ENCODE measurements at places on chromosomes 13 and 19.
A peak's percentile ranks its signal among the peaks of the same experiment; 100 is the strongest.

DNA sequence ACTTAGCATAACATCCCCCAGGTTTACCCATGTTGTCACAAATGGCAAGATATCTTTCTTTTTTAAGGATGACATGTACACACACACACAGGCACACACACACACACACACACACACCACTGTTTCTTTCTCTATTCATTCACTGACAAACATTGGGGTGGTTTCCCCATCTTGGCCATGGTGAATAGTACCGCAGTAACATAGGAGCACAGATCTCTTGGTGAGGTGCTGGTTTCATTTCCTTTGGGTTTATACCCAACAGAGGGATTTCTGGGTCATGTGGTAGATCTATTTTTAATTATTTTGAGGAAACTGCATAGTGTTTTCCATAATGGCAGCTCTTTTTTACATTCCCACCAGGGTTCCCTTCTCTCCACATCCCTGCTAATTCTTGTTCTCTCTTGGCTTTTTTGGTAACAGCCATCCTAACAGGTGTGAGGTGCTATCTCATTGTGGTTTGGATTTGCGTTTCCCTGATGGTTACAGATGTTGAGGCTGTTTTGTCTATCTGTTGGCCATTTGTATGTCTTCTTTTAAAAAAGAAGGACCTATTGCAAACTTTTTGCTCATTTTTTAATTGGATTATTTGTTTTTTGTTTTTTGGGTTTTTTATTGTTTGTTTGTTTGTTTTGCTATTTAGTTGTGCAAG is 251.7 kb upstream of the IRS2 start:
- no peak for DNase-seq

DNA sequence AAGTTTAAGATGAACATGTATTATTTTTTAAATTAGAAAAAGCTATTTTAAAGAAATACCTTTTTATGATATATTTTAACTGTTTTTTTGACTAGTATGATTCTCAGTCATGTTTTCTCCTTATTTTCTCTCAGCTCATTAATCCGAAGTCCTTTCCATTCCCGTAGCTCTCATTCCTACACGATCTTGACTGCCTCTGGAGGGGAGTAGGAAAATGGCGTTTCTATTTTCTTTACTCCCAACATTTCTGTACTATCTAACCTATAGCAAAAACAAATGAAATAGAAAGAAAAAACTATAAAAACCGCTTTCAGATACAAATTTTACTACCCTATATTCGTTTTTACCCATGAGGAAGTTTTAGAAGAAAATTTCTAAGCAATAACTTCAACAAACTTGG is 343.8 kb downstream of the RBM26 start:
- no peak for DNase-seq

GRCh38 chr19:55261671-55262126 is 2.9 kb upstream of the PPP6R1 start:
- no peak for DNase-seq

- no peak for DNase-seq
Measured at GRCh38 chr13:28306325-28306724, 168.0 kb downstream of the PAN3 start.

DNA sequence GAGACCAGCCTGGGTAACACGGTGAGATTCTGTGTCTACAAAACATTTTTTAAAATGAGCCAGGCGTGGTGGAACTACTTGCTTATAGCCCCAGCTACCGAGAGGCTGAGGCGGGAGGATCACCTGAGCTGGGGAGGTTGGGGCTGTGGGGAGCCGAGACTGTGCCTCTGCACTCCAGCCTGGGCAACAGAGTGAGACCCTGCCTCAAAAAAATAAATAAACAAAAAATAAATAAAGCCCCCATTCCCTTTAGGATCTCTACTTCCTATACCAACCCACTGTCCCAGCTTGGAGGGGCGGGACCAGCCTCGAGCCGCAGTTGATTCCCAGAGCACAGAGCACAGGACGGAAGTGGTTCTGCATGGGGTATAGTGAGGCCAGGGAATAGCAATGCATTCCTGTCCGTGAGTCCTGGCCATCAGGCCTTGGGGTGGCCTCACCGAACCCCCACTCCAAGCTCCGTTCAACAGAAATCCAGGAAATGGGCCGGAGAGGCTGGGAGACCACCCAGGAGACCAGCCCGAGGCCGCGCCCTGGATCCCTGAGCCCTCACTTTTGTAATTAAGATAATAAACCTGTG is 4.9 kb upstream of the PTBP1 start:
- no peak for DNase-seq

- DNase-seq: no peak
Measured at GRCh38 chr13:40060296-40061007, 405.0 kb downstream of the COG6 start.

GRCh38 chr19:42422901-42423461 is 4.2 kb downstream of the LIPE start:
- DNase-seq: peak; percentile 74

DNA sequence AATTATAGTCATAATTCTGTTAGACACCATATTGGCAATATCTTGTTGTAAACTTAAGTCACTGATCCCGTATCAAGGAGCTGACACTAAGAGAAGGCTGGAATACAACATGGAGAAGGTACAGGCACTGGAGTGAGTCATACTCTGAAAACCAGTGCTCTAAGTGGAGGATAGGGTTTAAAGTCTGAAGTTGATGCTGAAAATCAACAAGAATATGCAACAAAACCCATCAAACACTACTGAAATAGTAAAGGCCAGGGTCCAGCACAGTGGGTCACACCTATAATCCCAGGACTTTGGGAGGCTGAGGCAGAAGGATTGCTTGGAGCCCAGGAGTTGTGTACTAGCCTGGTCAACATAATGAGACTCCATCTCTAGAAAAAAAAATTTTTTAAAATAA is 73.2 kb upstream of the KLF5 start:
- DNase-seq: no peak

DNA sequence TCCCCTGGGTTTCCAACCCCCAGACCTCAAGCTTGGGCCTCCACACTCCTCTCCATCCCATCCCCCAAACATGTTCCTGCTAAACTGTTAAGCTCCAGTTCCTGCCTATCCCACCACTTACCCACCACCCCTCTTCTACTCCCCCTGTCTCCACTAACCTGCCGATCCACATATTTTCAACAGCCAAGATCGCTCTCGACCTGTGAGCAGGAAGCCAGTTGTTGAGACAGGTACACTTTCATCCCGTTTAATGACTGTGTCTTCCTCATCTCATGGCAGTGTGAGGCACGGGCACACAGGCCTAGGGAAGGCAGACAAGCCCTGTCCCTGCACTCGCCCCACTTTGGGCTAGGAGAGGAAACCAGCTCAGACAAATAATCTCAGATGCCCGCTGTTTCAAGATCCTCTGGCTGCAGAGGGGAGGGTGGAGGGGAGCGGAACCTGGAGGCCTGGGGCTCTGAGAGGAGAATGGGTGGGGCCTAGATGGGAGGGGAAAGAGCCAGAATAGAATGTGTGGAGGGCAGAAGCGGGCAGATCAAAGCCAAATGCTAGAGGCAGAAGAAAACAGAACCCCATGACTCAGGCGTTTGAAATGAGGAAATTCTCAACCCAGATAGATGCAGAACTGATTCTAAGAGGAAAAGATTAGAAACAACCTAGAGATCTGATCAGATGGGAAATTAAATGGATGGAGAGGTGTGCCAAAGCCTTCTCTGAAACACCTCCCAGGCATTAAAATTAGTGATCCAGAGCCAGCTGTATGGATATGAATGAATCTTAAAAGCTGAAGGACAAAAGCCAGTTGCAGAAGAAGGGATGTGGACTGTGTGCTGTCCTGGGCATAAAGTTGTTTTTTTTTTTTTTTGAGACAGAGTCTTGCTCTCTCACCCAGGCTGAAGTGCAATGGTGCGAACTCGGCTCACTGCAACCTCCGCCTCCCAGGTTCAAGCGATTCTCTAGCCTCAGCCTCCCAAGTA is 16.9 kb upstream of the CYP2S1 start:
- no peak for DNase-seq

DNA sequence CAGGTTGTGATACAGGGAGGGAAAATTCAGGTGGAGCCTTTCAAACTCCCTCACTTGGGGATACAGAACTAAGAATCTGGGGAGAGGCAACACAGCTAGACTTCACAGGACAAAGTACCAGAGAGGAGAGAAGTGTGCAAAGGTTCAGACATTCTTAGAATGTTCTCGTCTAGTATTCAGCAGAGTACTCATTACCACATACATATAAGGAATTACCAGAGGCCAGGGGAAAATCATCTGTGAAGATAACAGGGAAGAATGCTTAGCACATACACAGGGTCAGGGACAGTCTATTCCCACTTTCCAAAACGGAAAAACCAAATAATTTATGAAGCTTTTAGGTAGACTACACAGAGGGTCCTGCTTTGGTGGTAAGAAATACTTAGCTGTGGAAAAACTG is 58.1 kb downstream of the TRPC4 start:
- no peak for DNase-seq

DNA sequence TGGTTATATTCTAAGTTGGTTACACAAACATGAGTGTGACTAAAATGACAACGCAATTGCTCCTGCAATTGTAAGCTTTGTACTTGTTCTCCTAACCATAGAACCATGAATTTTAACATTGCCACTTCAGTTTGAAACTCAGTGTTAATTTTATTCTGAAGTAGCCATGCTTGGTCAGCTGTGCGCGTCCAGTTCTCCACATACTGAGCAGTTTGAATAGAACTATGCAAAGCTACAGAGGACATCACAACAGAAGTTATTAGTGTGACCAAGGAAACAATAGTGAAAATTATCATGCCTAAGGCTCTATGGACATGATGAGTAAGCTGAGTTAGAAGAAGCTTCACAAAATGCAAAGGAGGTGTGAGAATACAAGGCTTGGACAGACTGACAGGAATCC is 19.6 kb upstream of the ZNF100 start:
- no peak for DNase-seq

DNA sequence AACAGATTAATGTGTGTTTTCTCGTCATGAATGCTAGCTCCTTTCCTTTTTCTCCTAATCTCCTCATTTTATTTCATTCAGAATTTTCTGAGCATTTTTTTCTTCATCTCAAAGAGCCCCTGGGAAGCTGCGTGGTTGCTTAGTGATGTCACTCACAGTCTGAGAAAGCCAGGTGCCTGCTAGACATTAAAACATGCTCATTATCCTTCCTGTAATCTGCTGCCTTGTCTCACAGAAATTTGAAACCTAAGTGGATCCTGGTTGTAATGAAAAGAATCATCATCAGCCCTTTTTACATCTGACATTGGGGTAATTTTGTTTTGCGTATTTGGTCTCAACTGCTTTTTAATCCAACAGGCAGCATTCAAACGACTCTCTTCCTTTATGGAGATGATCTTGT is 108.2 kb upstream of the RNF113B start:
- DNase-seq: no peak

DNA sequence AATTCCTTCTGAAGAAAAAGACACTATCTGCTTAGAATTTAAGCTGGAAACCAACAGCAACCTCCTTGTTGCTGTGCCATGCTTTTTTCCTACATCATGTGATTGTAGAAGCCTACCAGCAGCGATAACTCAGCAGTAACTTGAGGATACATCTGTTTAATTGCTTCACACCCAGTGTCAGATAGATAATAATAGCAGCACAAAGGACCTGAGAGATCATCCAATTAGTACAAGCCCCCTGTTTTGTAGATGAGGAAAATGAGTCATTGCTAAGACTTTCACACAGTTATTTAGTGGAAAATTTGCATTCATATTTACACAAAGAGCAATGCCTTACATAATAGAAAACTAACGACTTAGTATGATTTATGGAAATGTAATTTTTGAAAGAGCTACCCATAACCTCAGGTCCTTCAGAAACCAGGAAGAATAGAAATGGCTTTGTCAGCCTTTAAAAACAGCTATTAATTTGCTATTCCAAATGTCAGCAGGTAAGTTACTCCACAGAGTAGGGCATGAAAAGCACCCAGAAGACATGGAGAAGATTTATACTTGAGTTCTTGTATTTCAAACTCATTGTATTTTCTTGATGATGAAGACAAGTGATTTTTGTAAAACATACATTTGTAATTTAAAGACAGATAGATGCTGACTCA is 93.7 kb upstream of the SGCG start:
- DNase-seq: no peak
